ENCODE measurements at places on chromosomes 11 and 22.
A peak's percentile ranks its signal among the peaks of the same experiment; 100 is the strongest.

DNA sequence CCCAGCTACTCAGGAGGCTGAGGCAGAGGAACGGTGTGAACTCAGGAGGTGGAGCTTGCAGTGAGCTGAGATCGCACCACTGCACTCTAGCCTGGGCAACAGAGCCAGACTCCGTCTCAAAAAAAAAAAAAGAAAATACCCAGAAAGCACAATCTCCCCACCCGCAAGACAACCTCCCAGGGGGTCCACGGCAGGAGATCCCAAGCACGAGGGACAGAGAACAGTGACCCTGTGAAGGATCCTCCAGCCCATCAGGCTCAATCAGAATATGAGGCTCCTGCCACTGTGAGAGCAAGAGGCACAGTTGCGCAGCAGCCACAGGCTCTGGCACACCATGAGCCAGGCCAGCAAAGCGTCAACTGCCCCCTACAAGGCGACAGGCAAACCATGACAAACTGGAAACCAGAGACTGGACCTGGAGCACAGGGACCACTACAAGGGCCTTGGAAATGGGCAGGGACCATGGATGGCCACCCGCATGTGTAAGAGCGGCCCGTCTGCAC is 164.8 kb upstream of the GRK3 start:
- no peak for ATAC-seq

- ATAC-seq, result no peak
Observed at GRCh38 chr11:62153087-62153395, 29.2 kb downstream of the INCENP start.

DNA sequence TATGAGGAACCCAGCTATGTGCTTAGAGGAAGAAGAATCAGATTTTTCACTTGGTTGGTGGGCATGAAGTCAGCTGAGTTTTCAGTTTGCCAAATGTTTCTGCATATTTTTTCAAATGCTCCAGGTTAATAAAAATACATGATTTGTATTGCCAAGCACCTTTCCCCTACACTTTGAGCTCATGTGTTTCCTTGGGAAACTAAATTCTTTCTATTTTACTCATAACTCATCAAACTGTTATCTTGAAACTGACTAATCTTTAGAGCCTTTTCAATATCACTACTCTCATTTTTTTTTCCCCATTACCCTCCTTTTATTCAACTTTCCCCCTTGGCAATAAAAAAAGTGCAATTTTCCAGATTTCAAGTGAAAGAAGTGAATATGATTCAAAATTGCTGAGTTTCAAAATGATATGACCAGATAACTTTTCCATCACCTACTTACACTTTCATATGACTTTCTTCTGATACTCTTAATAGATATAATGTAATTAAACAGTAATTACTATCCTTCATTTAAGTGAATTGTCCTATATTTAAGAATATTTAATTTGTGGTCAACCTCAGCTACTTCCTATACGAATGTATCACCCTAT is 91.9 kb upstream of the SOX6 start:
- ATAC-seq, result no peak

- ATAC-seq, result no peak
Observed at GRCh38 chr11:105838668-105839384, 183.2 kb downstream of the MSANTD4 start.

DNA sequence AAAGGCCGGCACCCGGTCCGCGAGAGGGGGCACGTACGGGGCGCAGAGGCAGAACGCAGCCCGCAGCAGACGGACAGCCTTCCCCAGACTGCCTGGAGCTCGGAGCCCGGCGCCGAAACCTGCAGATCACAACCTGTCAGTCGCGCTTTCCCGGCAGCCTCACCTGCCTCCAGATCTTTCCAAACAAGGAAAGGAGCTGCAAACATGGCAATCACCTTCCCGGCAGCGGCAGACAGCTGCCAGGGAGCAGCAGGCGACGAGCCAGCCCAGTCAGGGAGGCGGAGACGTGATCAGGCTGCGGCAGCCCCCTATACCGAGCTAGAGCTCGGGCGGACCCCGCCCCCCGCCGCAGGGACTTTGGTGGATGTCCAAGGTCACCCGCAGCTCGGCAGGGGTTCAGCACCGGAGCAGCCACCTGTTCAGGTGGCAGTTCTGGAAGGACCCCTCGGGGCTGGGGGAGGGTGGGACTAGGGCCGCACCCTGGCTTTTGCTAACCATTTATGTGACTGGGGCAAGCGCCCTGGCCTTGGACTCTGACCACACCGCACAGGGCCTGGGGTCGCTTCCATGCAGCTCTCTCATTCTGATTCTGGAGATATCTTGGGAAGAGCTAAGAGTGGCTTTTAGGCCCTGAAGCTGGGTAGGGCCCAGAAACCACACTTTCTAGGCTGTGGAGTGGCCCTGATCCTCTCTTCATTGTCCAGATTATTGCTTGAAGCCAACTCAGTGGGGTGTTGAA is 143.8 kb downstream of the NECTIN1 start:
- peak; percentile 31 for ATAC-seq

DNA sequence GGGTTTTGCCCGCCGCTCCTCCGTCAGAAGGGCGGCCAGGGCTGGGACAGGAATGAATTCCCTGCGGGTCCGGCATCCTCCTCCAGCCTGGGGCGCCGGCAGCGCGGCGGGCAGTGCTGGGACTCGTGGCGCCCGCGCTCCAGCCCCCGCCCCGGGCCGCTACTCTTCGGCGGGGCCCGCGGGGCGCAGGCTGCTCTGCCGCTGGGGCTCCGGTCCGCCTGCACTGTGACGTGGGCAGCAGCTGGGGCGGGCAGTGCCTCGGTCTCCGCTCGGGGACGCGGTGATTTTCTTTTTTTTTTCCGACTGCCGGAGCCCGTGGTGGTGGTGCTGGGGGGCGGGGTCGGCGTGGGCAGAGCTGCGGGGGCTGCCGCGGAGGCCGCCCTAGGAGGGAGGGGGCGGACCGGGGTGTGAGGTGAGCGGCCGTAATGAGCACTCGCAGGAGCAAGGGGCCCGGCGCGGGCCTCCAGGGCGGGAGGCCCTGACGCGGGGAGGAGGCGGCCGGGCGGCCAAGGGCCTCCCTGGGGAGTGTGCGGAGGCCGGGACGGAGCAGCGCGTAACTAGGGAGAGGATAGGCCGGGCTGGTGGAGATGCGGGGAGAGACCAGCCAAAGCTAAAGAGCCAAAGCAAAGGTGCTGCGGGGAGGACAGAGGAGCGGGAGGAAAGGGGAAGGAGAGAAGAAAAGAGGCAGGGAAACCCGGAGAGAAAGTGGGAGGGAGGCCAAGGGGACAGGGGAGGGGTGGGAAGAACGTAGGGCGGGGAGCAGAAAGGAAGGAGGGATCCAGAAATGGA is 73.3 kb upstream of the ZBED5 start:
- peak; percentile 83 for ATAC-seq

DNA sequence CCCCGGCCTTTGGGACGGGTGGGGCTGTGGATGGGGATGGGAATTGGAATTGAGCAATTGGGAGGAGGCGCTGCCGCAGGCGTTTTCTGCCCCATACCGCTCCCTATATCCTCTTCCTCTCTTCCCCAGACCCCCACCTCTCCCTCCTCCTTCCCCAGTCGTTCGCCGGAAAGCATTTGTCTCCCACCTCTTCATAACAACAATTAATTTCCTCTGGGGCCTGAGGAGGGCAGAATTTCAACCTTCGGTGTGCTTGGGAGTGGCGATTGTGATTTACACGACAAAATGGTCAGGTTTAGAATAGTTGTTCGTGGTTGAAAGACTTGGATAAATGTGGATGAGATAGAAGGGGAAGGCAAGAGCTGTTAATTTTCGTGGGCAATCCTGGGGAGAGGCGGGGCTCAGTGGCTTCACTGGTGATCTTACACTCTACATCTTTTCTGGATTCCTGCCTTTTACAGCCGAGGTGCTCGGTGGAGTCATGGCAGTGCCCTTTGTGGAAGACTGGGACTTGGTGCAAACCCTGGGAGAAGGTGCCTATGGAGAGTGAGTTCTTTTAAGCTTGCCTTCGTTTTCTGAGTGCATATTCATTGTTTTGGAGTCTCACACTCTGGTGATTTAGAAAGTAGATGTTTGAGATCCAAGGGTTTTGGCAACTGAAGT is 1.5 kb downstream of the CHEK1 start:
- ATAC-seq, result no peak

Measured in gastroesophageal sphincter (tissue), 4 donors.